ENCODE measurements at places on chromosomes 7 and 10. TPM values are rescaled to one million over a fixed set of nuclear protein-coding genes. Genes with fewer than 3 reads are reported as not detected.

Gene ITIH2
- not detected for total RNA-seq

GRCh38 chr10:128463991-128464760 is 338.0 kb upstream of the MKI67 start:
- peak; percentile 38 for DNase-seq
- no peaks in the 10 kb centered on the region for H3K4me1 ChIP-seq
- peaks cover 4% of the 10 kb centered on the region for H3K36me3 ChIP-seq
- H3K27ac ChIP-seq = no peak overlapping the region

GRCh38 chr10:24249829-24250415 is 41.0 kb downstream of the KIAA1217 start:
- H3K4me3 ChIP-seq = peak overlapping the region; percentile 28
- H3K4me1 ChIP-seq = peaks cover 32% of the 10 kb centered on the region
- no peaks in the 10 kb centered on the region for H3K27me3 ChIP-seq
- H3K27ac ChIP-seq = peak overlapping the region; percentile 91

GRCh38 chr10:70256463-70256862 is 23.2 kb upstream of the PPA1 start:
- H3K36me3 ChIP-seq = no peaks in the 10 kb centered on the region
- no peak overlapping the region for H3K27ac ChIP-seq
- H3K4me1 ChIP-seq = peaks cover 13% of the 10 kb centered on the region
- H3K4me3 ChIP-seq = no peak overlapping the region

DNA sequence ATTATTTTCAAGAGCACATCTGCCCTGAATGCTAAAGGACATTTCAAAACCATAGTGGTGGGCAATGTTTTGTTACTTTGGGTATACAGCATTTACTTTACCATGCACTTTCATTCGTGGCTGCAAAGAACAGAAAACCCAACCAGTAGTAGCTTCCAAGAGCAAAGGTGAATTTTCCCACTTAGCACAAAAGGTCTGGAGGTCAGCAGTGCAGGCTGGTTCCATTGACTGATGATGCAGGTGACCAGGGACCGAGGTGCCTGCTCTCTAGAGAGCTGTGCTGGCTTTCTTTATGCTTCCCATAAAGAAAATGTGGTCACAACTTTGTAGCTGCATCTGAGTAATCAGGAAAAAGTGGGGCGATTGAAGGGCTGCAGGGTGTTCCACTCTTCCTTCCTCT is 240.0 kb downstream of the BICC1 start:
- no peak overlapping the region for H3K4me3 ChIP-seq
- no peaks in the 10 kb centered on the region for H3K27me3 ChIP-seq
- H3K36me3 ChIP-seq = no peaks in the 10 kb centered on the region
- no peak overlapping the region for H3K27ac ChIP-seq
- H3K4me1 ChIP-seq = peaks cover 14% of the 10 kb centered on the region
- no peak for DNase-seq

Gene CCL24
- total RNA-seq = not detected

Gene ASB10
- total RNA-seq = not detected

GRCh38 chr7:13856012-13856411 is 133.5 kb downstream of the ETV1 start:
- H3K27ac ChIP-seq = no peak overlapping the region
- no peaks in the 10 kb centered on the region for H3K27me3 ChIP-seq
- H3K4me3 ChIP-seq = no peak overlapping the region

Gene NPC1L1
- total RNA-seq = not detected

Gene NODAL
- total RNA-seq = not detected

- no peaks in the 10 kb centered on the region for H3K27me3 ChIP-seq
- DNase-seq = no peak
- no peak overlapping the region for H3K27ac ChIP-seq
Observed at GRCh38 chr7:134836447-134836846, 57.0 kb downstream of the CALD1 start.

DNA sequence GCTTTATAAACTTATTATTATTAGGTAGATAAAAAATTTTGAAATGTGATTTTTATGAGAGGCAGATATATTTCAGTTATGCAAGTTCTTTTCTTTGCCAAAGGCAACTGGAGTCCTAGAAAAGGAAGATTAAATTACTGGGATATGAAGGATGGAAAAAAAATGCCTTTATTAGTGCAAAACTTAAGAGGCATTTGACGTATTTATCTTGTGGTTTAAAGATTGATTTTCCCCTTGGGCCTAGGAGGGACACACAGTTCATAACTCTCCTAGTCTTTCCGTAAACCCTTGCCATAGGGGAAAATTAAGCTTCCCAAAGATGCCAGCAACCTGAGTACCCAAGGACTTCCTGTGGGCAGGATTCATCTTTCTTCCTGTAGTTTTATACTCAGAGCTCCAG is 3.1 kb upstream of the STEAP4 start:
- peaks cover 12% of the 10 kb centered on the region for H3K4me1 ChIP-seq
- no peak overlapping the region for H3K4me3 ChIP-seq
- H3K27me3 ChIP-seq = no peaks in the 10 kb centered on the region
- no peak overlapping the region for H3K27ac ChIP-seq
- H3K36me3 ChIP-seq = no peaks in the 10 kb centered on the region

Gene FAM25C
- total RNA-seq = not detected

- no peak for DNase-seq
- H3K27ac ChIP-seq = no peak overlapping the region
- H3K4me1 ChIP-seq = peaks cover 13% of the 10 kb centered on the region
- H3K4me3 ChIP-seq = no peak overlapping the region
- H3K27me3 ChIP-seq = no peaks in the 10 kb centered on the region
Observed at GRCh38 chr7:6232534-6232933, 39.9 kb downstream of the CYTH3 start.

DNA sequence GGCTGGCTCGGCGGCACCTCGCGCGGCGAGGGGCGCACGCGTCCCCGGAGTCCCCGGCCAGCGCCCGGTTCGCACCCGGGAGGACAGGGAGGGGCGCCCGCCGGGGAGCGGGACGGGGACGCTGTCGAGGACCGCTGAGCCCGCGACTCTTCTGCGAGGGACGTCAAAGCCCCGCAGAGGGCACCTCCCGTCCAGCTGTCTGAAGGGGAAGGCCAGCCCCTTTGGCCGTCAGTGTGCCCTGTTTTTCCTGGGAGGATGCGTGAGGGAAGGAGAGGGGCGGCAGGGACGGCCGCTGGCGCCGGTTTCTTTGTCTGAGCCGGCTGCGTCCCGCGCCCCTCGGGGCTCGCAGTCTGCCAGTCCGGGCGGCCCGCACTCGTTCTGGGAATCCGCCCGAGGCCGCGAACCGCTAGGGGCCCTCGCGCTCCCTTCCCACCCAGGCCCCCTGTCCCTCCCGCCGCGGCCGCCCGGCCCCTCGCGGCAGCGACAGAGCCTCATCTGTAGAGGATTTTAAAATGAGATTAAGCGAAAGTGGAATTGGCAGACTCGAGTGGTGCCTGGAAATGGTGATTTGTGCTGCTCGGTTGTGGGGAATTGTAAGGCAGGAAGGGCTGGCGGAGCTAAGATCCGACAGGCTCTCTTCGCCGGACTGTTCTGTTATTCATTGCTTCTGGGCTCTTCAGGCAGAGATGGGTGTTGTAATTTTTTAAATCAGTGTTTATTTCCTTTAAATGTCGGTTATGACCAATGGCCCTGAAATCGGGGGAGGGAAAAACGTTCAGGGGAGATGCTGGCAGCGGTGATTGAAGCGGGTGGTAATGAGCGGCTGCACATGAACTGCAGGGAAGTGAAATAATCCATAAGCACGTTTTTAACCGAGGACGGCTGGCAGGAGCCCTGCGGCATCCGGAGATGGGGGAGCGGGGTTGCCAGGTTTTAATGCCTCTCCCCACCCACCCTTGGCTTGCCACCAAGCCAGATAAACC is 618 bp upstream of the RELN start:
- no peak overlapping the region for H3K27ac ChIP-seq
- H3K4me1 ChIP-seq = no peaks in the 10 kb centered on the region
- no peak overlapping the region for H3K4me3 ChIP-seq
- no peaks in the 10 kb centered on the region for H3K36me3 ChIP-seq
- DNase-seq = no peak

- no peak overlapping the region for H3K27ac ChIP-seq
- H3K27me3 ChIP-seq = no peaks in the 10 kb centered on the region
- H3K4me3 ChIP-seq = no peak overlapping the region
- no peaks in the 10 kb centered on the region for H3K36me3 ChIP-seq
Observed at GRCh38 chr7:132183781-132184380, 392.4 kb downstream of the PLXNA4 start.

GRCh38 chr7:126150278-126150958 is 1102.3 kb downstream of the GRM8 start:
- no peaks in the 10 kb centered on the region for H3K4me1 ChIP-seq
- H3K27ac ChIP-seq = no peak overlapping the region
- no peak overlapping the region for H3K4me3 ChIP-seq
- H3K36me3 ChIP-seq = no peaks in the 10 kb centered on the region
- H3K27me3 ChIP-seq = no peaks in the 10 kb centered on the region

GRCh38 chr10:103202319-103202718 is 9.2 kb upstream of the NT5C2 start:
- H3K4me1 ChIP-seq = no peaks in the 10 kb centered on the region
- no peak for DNase-seq
- H3K27me3 ChIP-seq = no peaks in the 10 kb centered on the region
- no peak overlapping the region for H3K27ac ChIP-seq
- H3K4me3 ChIP-seq = no peak overlapping the region

DNA sequence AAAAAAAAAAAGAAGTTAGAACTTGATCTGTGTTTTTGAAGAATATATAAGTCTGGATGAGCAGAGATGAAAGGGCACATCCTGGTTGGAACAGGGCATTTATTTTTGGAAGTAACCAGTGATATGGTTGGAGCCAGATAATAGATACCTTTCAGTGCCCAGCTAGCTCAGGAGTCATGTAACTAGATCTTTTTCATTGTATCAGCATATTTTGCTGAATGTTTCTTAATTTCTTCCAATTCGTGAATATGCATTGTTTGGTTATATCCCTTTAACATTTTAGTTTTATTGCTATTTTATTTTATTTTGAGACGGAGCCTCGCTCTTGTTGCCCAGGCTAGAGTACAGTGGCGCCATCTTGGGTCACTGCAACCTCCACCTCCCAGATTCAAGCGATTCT is 81.8 kb downstream of the LCOR start:
- H3K4me3 ChIP-seq = no peak overlapping the region
- H3K4me1 ChIP-seq = peaks cover 12% of the 10 kb centered on the region
- no peak for DNase-seq
- peaks cover 12% of the 10 kb centered on the region for H3K36me3 ChIP-seq
- H3K27me3 ChIP-seq = no peaks in the 10 kb centered on the region

Gene SPDYE6
- not detected for total RNA-seq
